Astrocyte (in vitro differentiated cells and primary cell): ENCODE measurements at places on chromosomes 7 and 10. TPM values are rescaled to one million over a fixed set of nuclear protein-coding genes. Genes with fewer than 3 reads are reported as not detected.
A peak's percentile ranks its signal among the peaks of the same experiment; 100 is the strongest.

- no peak for DNase-seq
Measured at GRCh38 chr7:133845005-133845404, 282.1 kb upstream of the LRGUK start.

GRCh38 chr7:125934955-125935354, 1005.3 kb upstream of the POT1 start:
- DNase-seq: no peak

- DNase-seq: peak; percentile 49
Measured at GRCh38 chr10:62681211-62681940, 123.1 kb upstream of the ADO start.

Gene PILRA
- 2.3 and 3.0 TPM in 2 replicates for total RNA-seq

Gene AKR1D1
- not detected in 2 replicates for total RNA-seq

Gene MYL10
- 0.73 and 2.8 TPM in 2 replicates for total RNA-seq
